ENCODE measurements at places on chromosomes 13 and 19. TPM values are rescaled to one million over a fixed set of nuclear protein-coding genes. Genes with fewer than 3 reads are reported as not detected.

Gene LILRA6
- not detected for total RNA-seq

Gene PDX1
- not detected for total RNA-seq

Gene PTGER1
- 0.23 TPM for total RNA-seq

Gene CGB8
- not detected for total RNA-seq

Gene REEP6
- 1.7 TPM for total RNA-seq

Gene NAPSA
- total RNA-seq, result 2.2 TPM

Gene RRAS
- total RNA-seq, result 9.3 TPM

Gene MYH14
- total RNA-seq, result not detected

Gene IZUMO2
- not detected for total RNA-seq

Gene PGLYRP2
- not detected for total RNA-seq

Gene SIGLEC5
- not detected for total RNA-seq

Gene SERPINE3
- total RNA-seq, result not detected

Gene KL
- 0.07 TPM for total RNA-seq

Gene KLK2
- total RNA-seq, result 0.27 TPM

Data from T-helper 2 cell treated with Interferon-gamma antibody and Interleukin-4, amounts not matched to agents 100 ng/mL and 5 ng/mL, for 36 hours (primary cell).